Calu3 (cell line): ENCODE measurements at places on chromosomes 3 and 15.

DNA sequence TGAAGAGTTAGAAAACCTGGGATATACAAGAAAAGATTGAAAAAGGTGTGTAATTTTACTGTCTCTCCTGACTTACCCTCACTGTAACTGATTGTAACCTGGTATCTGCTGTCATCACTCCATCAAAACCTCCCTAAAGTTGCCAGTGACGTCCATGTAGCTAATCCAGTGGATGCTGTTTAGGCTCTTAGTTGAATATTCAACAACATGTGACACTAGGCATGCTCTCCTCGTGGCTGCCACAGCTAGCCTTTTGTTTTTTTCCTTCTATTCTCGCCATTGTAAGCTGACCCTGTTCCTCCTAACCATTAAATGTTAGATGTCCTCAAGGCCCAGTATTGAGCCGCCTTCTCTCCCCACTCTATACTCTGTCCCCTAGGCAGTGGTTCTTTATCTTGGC lies 41.6 kb downstream of the GADL1 start:
- no peak for DNase-seq

GRCh38 chr3:183435661-183436060 lies 7.2 kb upstream of the MCF2L2 start:
- no peak for DNase-seq

DNA sequence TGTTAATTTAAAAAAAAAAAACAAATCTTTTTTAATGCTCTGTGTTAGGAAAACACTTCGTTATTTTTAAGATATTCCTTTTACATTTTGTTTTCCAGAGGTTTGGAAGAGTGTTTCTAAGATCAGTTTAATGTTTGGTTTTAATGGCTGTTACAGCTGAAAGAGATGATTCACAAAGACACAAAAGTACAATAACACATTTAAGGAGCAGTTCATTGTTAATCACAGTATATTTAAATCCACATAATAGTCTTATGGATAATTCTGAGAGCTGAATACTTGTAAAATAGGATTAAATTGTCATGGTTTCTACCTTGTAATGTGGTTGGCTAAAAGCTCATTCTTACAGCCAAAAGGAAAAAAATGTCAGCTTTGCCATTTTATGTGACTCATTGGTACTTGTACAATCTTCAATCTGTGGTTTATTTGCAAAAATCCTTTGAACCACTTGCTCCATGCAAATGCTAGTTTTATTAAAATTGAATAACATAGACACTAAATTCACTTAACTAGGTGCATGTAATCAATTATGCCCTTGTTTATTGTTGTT lies 426.4 kb downstream of the NLGN1 start:
- DNase-seq: no peak

DNA sequence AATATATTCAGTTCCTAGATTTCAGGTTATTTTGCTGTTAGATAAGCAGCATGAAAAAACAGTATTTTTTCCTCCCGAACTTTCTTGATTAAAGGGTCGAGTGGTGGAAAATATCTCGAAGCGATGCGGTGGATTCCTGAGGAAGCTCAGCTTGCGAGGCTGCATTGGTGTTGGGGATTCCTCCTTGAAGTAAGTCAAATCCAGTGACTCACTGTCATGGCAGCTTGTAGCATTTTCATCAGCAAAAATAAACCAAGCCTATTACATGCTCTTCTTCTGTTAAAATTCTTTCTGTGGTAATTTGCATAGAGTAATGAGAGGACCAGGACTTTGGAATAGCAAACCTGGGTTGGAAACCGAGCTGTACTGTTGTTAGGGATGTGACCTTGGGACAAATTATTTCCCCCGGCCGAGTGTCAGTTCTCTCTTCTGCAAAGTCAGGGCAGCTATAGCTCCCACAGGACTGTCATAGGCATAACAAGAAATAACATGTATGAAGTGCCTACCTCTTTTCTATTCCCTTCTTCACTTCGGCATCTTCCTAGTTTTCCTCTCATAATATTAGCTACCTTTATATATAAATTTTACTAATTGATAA lies 75.6 kb downstream of the UBP1 start:
- no peak for DNase-seq

DNA sequence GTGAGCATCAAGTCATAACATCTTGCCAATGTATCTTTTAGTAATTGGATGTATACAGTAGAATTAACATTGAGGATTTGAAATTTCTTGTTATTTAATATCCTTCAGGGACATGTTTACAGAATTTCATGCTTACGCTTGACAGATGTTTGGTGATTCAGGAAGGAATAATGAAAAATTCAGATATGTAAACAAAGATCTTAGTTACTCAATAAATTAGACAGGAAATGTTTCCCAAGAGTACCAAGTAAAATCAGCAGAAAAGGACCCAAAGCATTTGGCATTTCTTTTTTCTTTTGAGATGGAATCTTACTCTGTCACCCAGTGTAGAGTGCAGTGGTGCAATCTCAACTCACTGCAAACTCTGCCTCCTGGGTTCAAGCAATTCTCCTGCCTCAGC lies 4.7 kb upstream of the COL6A5 start:
- DNase-seq: no peak

GRCh38 chr3:66497288-66497984 lies 3.4 kb downstream of the LRIG1 start:
- DNase-seq: no peak

DNA sequence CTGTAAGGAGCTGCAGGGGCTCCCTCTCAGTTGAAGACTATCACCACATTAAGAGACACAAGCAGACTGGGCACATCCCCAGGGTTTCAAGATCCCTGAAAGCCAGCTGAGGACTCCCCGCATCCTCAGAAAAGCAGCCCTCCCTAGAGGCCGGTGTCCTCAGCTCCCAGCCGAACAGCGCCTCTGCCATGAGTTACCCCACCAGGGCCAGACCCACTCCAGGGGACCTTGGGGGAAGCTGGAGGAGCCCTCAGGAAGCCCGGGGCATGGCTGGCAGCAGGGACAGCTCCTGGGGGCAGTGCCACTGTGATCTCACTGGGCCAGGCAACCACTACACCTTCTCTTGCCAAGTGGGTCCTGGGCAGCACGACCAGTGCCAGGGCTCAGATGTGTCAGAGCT lies 8.1 kb downstream of the KLF15 start:
- no peak for DNase-seq

GRCh38 chr3:87949879-87950208 lies 109.0 kb downstream of the CGGBP1 start:
- no peak for DNase-seq

GRCh38 chr3:50272911-50273688 lies 4.2 kb downstream of the SEMA3B start:
- DNase-seq: peak; percentile 94

DNA sequence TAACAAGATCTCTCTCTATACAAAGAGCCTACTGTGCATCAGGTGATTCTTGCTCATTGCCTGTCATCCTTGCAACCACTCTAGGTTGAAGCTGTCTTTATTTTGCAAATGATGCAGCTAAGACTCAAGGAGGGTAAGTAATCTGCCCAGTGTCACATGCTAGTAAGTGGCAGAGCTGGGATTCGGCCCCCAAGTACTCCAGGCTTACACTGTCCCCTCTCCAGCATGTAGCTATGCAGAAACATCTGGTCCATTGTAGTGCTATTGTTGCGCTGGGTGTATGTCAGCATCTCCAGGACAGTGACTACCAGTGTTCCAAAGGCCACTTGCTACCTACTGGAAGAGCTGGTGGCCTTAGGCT lies 248.9 kb downstream of the SLCO3A1 start:
- no peak for DNase-seq

- DNase-seq: peak; percentile 22
Measured at GRCh38 chr15:29822684-29823459, 604 bp upstream of the TJP1 start.

- DNase-seq: no peak
Measured at GRCh38 chr3:32882603-32883025, 64.8 kb downstream of the TRIM71 start.

- DNase-seq: no peak
Measured at GRCh38 chr3:153130312-153130977, 31.6 kb upstream of the RAP2B start.

GRCh38 chr15:62068071-62068809 lies 1.5 kb downstream of the C2CD4A start:
- DNase-seq: peak; percentile 77

- no peak for DNase-seq
Measured at GRCh38 chr15:33027306-33028035, 167.0 kb downstream of the FMN1 start.

DNA sequence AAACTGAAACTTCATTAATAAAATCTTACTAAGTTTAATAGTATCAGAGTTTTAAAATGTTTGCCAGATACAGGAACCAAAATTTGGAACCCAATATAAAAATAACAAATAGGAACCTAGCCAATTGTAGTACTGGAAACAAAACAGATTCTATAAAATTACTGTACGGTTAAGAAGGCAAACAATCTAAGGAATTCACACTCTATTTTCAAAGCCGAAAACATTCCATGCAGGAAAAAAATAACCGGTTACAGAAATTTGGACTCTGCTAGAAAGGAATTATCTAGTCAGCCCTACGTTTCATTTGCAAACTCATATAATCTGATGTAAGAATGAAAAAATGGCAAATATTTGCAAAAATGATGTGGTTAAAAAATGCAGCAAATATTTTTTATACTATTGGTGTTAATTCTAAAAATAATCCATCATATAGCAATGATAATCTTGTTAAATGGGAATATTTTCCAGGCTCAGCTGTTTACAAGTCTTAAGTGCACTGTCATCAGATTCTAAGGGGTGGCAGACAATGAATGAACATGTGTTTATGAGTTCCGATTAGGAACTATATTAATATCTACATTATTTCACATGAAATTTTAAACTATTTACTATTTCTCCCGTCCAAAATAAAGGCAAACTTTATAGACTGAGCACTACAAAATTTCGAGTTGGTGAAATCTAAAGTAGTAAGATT lies 58.1 kb downstream of the DCBLD2 start:
- no peak for DNase-seq

DNA sequence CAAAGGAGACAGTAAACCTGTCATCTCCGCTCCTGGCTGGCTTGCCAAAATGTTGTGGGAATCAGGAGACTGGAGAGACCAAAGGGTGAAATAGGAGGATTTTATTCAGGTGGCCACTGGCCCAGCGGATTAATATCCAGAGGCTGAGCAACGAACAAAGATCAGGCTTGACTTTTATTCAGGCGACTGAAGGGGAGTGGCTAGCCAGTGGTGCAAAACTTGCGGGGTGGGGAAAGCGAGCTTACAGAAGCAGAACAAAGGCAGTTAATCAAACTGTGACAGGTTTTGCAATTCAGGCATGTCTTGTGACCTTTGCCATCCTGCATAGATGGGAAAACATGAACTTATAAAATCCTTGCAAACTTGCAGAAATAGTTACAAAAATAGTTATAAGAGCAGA lies 19.8 kb upstream of the ACAD9 start:
- no peak for DNase-seq

- no peak for DNase-seq
Measured at GRCh38 chr3:12302564-12302963, 13.7 kb downstream of the PPARG start.

- peak; percentile 41 for DNase-seq
Measured at GRCh38 chr15:44427756-44428724, 611 bp downstream of the CTDSPL2 start.

GRCh38 chr15:47184908-47185801 lies 532.1 kb upstream of the SEMA6D start:
- no peak for DNase-seq

DNA sequence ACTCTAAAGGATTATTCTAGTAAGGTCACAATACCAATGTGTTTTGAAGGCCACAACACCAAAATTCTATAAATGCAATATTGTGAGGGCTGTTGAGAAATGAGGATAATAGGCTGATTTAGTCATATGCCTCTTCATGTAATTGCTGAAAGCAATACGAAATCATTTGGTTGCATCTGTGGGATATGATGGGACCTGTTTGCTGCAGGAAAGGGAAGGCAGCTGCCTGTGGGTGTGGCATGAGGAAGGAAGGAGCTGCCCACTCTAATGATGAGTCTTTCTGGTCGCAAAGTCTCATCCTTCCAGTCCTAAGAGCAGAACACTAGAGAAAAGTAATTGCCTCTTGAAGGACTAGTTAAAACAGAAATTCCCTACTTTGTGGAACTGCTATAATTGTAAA lies 245.3 kb upstream of the ZPLD1 start:
- DNase-seq: no peak

DNA sequence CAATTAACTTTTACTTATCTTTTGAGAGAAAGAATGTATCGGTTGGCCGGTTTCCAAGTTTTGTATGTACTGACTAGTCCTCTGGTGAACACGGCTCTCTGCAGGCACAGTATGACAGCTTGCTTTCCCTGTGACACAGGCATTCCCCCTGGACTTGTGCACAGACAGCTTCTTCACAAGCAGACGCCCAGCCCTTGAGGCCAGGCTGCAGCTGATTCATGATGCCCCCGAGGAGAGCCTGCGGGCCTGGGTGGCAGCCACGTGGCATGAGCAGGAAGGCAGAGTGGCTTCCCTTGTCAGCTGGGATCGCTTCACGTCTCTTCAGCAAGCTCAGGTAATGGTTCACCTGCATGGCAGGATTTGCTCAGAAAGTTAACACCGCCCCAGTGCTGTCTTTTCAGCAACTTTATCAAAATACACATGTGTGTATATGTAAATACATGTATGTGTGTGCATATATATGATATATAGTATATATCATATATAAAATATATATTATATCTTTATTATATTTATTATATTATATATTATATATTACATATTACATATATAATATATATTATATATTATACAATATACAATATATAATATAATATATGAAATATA lies 25.5 kb downstream of the FAN1 start:
- no peak for DNase-seq

- no peak for DNase-seq
Measured at GRCh38 chr3:14801668-14802380, 16.9 kb upstream of the FGD5 start.
